ENCODE measurements at places on chromosomes 12 and 14.

- no peak for DNase-seq
Observed at GRCh38 chr14:28052251-28052650, 714.3 kb upstream of the FOXG1 start.

DNA sequence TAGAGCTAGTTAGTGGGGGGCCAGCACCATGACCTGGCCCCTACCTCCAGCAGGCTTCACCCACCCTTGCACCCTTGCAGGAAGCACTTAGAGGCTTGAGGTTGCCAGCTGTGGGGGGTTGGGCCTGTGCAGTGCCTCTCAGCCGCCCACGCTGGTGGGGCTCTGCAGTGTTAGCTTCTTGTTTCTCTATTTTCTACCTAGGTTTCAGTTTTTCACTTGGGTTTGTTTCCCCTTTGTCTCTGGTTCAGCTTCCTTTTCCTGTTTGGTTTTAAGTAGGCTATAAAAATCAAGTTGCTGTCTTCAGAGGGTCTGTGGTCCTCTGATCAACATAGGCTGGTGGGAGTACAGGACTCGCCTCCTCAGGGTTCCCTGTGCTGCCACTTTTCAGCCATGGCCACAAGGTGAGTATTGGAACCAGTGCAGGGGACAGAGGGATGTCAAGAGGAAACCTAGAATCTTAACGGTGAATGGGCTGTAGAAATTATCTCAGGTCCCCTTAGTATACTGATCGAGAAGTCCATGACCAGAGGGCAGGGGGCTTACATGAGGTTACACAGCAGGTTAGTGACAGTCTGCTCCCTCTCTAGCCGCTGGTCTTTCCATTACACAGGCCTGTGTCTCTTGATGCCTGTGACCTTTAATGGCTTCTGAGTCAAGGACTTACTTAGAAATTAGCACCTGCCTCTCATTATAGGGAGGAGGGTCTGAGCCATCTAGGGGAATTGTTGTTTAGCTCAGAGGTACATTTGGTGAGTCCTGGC lies at the start of gene EVL:
Gene EVL (plus strand): TSS at position 312 of the 761 bp plus-strand sequence. CDS start 79 bp downstream, at position 391.
- peak; percentile 61 for DNase-seq

- no peak for DNase-seq
Observed at GRCh38 chr12:76117067-76117691, 32.7 kb upstream of the NAP1L1 start.

DNA sequence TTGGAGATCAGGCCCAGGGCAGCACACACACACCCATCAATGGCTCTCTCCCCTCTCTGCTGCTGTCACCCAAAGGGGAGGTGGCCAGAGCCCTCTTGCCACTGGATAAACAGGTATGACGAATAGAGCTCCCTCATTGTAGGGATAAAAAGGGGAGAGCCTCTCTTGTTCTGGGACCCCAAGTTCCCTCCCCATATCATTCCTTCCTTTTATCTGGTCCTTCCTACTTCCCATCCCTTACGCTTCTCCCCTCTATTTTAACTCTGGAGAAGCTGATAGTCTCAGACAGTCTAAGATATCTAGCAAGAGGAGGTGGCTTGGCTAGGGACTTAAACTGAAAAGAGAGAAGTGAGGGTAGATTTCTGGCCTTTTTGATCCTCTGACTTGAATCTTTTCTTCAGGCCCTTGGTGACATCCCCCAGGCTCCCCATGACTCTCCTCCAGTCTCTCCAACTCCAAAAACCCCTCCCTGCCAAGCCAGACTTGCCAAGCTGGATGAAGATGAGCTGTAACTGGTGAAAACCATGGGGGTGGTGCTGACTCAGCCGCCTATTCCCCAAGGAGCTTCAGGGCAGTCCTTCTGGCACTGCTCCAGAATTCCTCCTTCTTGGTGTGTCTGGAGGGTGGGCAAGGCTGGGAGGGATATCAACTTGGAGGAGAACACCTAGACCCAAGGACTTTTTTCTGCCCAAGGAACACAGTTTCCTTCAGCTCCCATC lies 5.3 kb downstream of the ARHGEF25 start:
- DNase-seq, result no peak

DNA sequence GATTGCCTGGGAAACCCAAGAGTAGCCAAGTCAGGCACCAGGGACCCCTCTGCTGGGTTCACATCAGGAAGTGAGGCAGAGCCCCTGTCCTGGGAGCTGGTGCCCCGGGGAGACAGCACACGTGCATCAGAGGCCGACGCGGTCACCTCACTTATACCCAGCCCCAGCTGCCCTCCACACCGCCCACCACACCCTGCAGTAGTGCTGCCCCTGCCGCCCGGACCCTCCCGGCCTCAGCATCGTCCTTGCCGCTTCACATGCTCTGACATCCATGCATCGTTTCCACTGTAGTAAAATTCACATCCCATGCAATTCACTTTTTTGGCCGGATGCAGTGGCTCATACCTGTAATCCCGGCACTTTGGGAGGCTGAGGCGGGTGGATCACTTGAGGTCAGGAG lies 14.0 kb downstream of the MMP17 start:
- no peak for DNase-seq

DNA sequence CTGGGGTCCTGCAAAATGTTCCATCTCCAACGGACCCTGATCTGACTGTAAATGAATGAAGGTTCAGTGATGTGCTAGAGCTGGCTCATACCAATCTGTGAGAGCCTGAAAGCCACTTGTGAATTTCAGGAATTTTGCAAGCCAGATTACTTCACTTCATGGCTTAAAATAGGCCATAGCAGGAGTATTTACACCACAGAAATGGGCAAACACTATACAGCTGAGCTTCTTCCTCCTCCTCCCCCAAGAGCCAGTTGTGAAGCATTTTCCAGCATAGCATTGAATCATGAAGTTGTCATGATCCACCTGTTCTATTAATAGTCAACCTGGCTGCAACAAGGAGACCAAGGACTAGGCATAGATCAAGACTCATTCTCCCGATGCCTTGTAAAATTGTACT lies 141.3 kb upstream of the RASSF8 start:
- no peak for DNase-seq

DNA sequence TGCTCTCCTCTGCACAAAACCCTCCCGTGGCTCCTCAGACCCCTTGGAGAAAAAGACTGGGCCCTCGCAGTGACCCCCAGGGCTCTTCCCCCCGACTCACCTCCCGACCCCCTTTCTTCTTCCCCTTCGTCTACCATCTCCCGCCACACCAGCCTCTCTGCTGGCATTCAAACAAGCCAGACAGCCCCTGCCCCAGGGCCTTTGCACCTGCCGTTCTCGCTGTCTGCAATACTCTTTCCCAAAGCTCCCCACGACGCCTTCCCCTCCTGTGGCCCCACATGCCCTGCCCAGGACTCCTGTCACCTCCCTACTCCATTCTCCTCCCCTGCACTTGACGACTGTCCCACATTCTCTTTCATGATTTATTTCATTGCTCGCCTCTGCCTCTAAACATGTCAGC lies 115.7 kb downstream of the PHETA1 start:
- no peak for DNase-seq

- no peak for DNase-seq
Observed at GRCh38 chr12:88923631-88924030, 343.4 kb upstream of the KITLG start.

Data from stimulated activated CD8-positive, alpha-beta memory T cell treated with anti-CD3 and anti-CD28 coated beads, Interleukin-15, amount 100 ng/mL, for 1 hour (primary cell).